Liver (tissue), 10 donors: ENCODE measurements at places on chromosomes 7 and 10. TPM values are rescaled to one million over a fixed set of nuclear protein-coding genes. Genes with fewer than 3 reads are reported as not detected.

GRCh38 chr10:131993275-131993674 is 11.6 kb upstream of the BNIP3 start:
- no peak for DNase-seq

DNA sequence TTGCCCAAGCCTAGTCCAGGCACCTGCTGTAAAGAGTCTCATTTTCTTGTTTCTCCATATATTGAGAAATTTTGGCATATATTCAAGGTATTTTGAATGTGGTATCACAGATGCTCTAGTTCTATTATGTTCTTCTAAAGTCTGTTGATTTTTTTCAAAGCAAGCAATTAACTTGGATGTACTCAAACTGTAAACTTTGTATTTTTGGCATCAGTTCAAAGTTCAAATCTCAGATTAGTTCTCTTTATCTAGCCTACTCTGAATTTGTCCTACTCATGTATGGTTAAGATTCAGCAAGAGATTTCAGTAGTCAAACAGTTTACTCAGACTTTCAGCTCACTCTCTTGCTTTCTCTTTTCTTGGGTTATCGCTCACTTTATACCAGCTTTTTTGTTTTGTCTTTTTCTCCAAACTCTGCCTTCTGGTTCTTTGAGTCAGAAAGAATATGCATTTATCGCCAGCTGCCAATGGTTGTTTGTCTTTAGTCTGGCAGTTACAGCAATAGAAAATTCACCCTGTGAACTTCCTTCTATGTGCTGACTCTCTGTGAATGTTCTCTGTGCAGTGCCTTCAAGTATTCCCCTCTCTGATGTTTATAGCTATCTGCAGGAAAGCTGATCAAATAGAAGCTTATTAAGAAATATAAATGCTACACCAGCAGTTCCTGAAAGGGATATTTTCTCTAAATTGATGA is 56.0 kb downstream of the ANKRD7 start:
- no peak for DNase-seq

DNA sequence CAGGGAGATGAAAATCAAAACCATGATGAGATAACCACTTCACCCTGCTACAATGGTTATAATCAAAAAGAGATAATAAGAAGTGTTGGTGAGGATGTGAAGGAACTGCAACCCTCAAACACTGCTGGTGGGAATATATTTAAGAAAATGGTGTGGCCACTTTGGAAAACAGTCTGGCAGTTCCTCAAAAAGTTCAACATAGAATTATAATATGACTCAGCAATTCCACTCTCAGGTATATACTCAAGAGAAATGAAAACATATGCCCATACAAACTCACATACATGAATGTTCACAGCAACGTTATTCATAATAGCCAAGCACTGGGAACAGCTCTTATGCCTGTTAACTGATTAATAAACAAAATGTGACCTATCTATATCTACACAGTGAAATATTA is 104.8 kb downstream of the SLC25A13 start:
- DNase-seq, result no peak

DNA sequence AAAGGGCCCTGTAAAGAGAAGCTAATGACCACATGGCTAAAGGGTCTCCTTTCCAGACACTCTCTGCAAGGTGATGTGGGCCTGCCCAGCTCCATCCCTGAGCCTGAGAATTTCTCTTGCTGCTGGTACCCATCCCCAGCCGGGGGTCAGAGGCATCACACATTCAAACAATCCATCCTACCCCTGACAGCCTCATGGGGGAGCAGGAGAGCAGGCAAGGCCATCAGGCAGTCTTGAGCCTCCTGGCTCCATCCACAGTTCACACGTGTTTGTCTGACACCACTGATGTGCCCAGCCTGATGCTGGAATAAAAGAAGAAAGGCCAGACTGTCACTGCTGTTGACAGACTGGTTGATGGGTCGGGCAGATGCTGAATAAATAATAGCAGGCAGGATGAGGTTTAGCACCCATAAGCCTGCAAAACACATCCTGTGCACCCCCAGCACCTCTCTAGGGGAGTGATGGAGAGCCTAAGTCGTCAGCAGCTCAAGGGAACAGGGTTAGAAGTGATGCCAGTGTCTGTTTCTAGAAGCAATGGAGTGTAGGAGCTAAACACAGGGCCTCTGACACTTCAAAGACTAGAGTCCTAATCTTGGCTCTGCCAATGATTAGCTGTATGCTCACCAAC is 43.5 kb downstream of the TLL2 start:
- DNase-seq, result no peak

DNA sequence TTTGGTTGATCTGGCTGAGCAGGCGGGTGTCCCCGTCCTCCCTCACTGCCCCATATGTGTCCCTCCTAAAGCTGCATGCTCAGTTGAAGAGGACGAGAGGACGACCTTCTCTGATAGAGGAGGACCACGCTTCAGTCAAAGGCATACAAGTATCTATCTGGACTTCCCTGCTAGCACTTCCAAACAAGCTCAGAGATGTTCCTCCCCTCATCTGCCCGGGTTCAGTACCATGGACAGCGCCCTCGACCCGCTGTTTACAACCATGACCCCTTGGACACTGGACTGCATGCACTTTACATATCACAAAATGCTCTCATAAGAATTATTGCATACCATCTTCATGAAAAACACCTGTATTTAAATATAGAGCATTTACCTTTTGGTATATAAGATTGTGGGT is 26.9 kb upstream of the TRIM56 start:
- DNase-seq, result peak; percentile 79

- DNase-seq, result no peak
Measured at GRCh38 chr7:47302560-47302959, 279.4 kb downstream of the TNS3 start.

GRCh38 chr10:9291081-9291480 is 1236.6 kb downstream of the GATA3 start:
- DNase-seq, result no peak

- DNase-seq, result no peak
Measured at GRCh38 chr7:35646289-35647023, 48.5 kb downstream of the HERPUD2 start.

DNA sequence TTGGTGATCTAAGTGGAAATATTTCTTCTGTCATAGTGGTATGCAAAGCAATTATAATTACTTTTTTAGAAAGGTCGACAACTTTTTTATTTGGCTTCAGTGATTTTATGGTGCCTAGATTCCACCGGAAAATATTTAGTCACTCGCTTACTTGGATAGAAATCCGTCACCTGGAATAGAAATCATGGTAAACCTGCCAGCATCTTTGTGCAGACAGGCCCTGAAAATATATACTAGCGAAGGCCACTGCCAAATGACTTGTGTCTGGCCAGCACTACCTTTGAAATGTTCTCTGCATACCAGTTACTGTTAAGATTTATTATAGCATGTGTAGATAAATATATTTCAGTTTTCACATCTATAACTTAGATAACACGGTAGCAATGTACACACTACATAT is 226.4 kb downstream of the AGMO start:
- no peak for DNase-seq

DNA sequence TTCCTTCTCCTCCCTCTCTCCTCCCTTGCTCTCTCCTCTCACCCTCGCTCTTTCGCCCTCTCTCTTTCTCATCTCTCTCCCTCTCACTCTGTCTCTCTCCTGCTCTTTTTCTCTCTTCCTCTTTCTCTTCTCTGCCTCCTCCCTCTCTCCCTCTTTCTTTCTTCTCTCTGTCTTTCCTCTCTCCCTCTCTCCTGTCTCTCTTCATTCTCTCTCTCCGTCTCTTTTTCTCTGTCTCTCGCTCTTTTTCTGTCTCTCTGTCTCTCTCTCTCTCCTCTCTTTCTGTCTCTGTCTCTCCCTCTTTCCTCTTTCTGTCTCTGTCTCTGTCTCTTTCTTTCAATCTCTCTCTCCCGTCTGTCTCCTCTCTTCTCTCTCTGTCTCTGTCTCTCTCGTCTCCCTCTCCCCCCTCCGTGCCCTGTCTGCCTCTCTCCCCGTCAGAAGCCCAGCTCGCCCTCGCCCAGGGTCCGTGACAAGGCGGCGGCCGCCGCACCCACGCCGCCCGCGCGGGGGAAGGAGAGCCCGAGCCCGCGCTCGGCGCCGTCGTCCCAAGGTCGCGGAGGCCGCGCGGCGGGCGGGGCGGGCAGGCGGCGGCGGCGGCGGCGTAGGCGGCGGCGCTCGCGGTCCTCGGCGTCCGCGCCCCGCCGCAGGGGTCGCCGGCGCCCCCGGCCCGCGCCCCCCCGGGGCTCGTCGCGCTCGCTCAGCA is 21.3 kb upstream of the HSPB1 start:
- no peak for DNase-seq

- peak; percentile 56 for DNase-seq
Measured at GRCh38 chr10:68208424-68209042, 23.4 kb downstream of the ATOH7 start.

GRCh38 chr10:113049881-113050280 is 99.8 kb downstream of the TCF7L2 start:
- DNase-seq, result no peak

DNA sequence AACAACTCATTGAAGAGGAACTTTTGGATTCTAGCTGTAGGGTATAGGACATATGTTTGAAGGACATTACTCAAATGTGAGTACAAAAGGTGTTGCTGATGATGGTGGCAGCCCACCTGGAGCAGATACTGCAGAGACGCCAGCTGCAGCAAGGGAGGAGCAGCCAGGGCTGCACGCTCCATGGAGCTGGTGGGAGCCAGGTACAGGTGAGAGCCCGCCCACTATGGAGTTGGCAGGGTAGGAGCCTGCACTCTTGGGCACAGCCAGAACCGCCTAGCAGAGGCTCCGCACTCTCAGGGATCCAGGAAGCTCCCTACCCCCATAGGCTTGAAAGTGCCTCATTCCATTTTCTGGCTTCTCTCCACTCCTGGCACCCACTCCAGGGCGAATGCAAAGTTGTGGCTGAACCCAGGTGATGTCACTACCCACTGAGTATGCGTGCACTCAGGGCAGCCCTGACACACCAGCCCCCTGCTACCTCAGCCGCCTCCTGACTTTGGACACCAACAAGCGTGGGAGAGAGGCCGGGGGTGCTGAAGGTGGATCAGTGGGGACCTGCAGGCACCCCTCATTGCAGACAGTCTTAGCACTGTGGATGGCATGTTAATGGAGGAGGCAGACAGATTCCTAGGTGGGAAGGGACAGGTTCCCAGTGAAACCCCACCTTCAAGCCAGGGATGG is 761.1 kb downstream of the IPMK start:
- no peak for DNase-seq

DNA sequence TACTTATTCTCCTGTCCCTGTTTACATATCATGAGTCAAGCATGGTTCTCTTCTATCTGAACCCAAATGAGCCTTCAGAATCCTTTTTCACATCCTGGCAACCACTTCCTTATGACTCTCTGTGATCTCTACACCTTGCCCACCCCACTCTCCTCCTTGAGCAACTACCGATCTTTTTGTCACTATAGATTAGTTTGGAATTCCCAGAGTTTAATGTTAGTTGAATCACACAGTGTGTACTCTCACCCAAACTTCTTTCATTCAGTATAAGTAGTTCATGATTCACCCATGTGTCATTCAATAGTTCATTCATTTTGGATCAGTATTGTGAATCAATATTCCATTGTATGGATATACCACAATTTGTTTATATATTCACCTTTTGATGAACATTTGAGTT is 55.3 kb downstream of the TFAM start:
- DNase-seq, result no peak

GRCh38 chr7:124033807-124034753 is 1.2 kb upstream of the TMEM229A start:
- DNase-seq, result no peak

DNA sequence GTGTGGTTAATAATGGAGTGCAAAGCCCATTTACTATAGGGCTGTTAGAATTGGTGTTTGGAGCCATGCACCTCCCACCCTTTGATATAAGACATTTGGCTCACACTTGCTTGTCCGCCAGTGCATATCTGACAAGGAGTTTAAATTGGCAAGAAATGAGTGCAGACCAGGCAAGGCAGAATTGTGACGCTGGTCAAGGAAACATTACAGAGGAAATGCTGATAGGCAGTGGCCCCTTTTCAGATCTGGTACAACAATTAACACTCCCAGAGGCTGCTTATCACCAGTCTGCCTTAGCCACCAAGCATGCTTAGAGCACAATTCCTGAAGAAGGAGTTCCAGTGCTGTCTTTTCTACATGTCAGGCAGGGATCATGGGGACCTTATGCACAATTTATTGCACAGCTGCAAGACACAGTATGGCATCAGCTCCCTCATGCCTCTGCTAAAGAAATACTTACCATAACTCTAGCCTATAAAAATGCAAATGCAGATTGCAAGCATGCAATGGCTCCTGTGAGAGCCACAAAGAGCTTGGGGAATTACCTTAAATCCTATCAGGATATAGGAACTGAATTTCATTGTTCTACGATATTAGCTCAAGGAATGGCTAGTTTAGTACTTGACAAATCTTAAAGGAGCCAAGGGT is 35.2 kb downstream of the OR13A1 start:
- DNase-seq, result no peak

DNA sequence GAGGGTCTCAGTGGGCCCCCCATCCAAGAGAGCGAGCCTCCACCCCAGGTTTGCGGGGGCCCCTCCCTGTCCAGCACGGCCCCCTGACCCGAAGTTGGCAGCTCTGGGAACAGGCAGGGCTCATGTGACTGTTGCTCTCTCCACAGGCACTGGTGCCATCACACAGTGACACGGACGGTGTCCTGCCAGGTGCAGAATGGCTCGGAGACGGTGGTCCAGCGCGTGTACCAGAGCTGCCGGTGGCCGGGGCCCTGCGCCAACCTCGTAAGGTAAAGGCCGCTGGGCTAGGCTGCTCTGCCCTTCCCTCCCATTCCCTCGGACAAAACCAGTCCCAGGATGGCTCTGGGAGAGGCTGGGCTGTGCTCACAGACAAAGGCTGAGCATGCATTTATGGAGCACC is 57.2 kb downstream of the COL26A1 start:
- DNase-seq, result no peak

The SLC26A3 gene
- total RNA-seq, result 0.19 TPM

The MOGAT3 gene
- total RNA-seq, result 1.8 TPM

The C1GALT1 gene
- 28.6 TPM for total RNA-seq

The RAMP3 gene
- total RNA-seq, result 30.0 TPM

The VAX1 gene
- not detected for total RNA-seq
